A549 treated with AZD2906 at 1 μM for 4 hours (cell line): ENCODE measurements at places on chromosomes 16 and 17. TPM values are rescaled to one million over a fixed set of nuclear protein-coding genes. Genes with fewer than 3 reads are reported as not detected.

Gene CACNG1
- 0.07 to 0.25 TPM (median 0.17 TPM) in 5 replicates for total RNA-seq

Gene DUS1L
- 73.5 to 153 TPM (median 133 TPM) in 5 replicates for total RNA-seq

Gene SMPD3
- 0.08 to 0.20 TPM (median 0.13 TPM) in 5 replicates for total RNA-seq

Gene MYLK3
- 0.03 to 0.07 TPM (median 0.05 TPM) in 5 replicates for total RNA-seq

Gene KRT14
- total RNA-seq = 0.07 to 0.11 TPM (median 0.08 TPM) in 4 of 5 replicates, not detected in the other

Gene TUBG1
- 134 to 147 TPM (median 139 TPM) in 5 replicates for total RNA-seq

Gene DNASE1L2
- 0.60 to 1.7 TPM (median 1.3 TPM) in 5 replicates for total RNA-seq

Gene PRSS27
- 1.1 to 2.3 TPM (median 1.8 TPM) in 5 replicates for total RNA-seq

Gene C17orf50
- 0.12 to 0.53 TPM (median 0.26 TPM) in 5 replicates for total RNA-seq

Gene ZG16
- not detected in 5 replicates for total RNA-seq

Gene FNDC8
- 0.07 TPM in 2 of 5 replicates, not detected in the others for total RNA-seq

Gene TBC1D16
- total RNA-seq = 11.4 to 17.3 TPM (median 14.5 TPM) in 5 replicates

Gene TUBB3
- 197 to 265 TPM (median 257 TPM) in 5 replicates for total RNA-seq

Gene PRSS22
- total RNA-seq = 0.50 to 0.98 TPM (median 0.78 TPM) in 5 replicates

Gene CLEC10A
- total RNA-seq = not detected in 5 replicates

Gene KRTAP4-4
- not detected in 5 replicates for total RNA-seq

Gene PIMREG
- total RNA-seq = 39.0 to 51.9 TPM (median 47.7 TPM) in 5 replicates

Gene HAS3
- total RNA-seq = 38.2 to 50.1 TPM (median 42.7 TPM) in 5 replicates

Gene PERCC1
- not detected in 5 replicates for total RNA-seq

Gene CCDC182
- total RNA-seq = not detected in 5 replicates

Gene CDH11
- total RNA-seq = 0.44 to 0.67 TPM (median 0.63 TPM) in 5 replicates

Gene NHLRC4
- 0.18 to 0.30 TPM (median 0.23 TPM) in 5 replicates for total RNA-seq

Gene KRTAP4-9
- total RNA-seq = not detected in 5 replicates

Gene ACAP1
- total RNA-seq = 2.4 to 5.7 TPM (median 4.0 TPM) in 5 replicates

Gene ATXN1L
- 14.1 to 18.2 TPM (median 17.0 TPM) in 5 replicates for total RNA-seq
